ENCODE measurements at places on chromosomes 11 and 22.

GRCh38 chr11:92685049-92685448 lies 284.4 kb upstream of the MTNR1B start:
- no peak for DNase-seq

- DNase-seq = no peak
These were observed 7.5 kb upstream of the C11orf65 start for GRCh38 chr11:108474664-108475463.

DNA sequence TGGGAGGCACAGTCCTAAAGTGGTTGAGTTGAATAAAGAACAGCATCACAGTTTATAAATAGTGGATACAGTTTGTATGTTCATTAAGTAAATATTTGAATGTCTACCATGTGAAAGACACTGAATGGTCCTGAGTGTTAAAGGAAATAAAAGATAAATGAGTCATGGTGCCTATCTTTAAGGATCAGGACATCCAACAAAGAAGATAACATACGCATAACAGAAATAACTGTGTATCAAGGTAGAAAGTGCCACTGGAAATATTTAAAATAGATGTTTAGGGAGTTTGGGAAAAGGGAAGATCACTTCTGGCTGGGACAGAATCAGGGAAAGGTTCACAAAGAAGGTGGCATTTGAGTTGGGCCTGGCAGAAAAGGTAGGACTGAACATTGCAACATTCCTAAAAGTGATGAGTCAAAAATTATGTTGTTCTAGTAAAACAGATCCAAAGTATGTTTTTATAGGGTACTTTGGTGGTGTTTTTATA lies 41.5 kb downstream of the CSTPP1 start:
- DNase-seq = no peak

- no peak for DNase-seq
These were observed 64.1 kb upstream of the WNT11 start for GRCh38 chr11:76270389-76270788.

- no peak for DNase-seq
These were observed 978.7 kb downstream of the DLG2 start for GRCh38 chr11:84648471-84648870.

DNA sequence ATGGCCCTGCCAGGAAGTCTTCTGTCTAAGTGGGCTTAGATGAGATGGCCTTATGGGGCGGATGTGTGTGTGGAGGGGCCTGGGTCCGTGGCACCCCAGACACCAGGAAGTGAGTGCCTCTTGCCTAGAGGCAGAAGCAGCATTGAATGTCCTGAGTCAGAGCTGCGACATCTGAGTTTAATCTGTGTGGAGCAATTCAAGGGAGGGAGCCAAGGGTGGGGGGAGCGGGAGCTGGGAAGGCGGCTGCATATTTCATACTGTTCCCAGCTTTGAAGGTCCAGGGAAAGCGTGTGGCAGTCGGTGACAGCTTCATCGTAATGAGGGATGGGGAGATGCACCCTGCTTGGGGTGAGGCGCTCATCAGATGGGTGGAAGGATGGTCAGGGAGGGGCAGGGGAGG lies 73.5 kb upstream of the THY1 start:
- no peak for DNase-seq

DNA sequence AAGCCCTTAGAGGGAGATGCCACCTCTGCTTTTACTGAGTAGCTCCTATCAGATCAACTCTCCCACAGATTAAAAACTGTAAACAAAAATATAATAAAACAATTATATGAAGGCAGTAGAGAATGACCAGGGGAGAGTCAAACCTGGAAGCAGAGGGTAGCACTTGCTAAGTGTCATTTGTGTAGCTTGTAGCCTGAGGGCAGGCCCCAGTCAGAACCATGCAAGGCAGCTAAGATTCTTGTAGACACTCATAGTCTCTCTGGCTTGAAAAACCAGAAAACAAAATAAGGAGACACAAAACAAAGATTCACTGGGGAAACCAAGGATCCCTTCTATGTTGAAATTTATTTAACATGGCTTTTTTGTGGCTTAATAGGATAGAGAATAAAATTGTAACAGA lies 110.4 kb downstream of the WNT11 start:
- DNase-seq = no peak

DNA sequence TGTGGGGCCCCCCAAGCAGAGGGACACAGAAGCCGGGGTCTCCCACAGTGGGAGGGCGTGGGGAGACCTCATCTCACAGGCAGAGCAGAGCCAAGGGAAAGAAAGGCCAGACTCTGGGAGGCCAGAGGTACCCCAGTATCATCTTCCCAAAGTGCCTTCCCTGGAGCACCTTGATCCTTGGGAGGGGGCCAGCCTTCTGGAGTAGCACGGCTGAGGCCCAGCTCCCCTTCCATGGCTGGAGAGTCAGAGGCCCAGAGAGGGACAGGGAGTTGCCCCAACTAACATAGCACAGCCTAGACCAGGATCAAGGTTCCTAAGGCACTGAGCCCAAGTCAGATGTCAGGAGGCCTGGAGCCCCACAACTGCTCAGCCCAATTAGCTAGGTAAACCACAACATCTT lies 50.6 kb downstream of the ELFN2 start:
- no peak for DNase-seq

DNA sequence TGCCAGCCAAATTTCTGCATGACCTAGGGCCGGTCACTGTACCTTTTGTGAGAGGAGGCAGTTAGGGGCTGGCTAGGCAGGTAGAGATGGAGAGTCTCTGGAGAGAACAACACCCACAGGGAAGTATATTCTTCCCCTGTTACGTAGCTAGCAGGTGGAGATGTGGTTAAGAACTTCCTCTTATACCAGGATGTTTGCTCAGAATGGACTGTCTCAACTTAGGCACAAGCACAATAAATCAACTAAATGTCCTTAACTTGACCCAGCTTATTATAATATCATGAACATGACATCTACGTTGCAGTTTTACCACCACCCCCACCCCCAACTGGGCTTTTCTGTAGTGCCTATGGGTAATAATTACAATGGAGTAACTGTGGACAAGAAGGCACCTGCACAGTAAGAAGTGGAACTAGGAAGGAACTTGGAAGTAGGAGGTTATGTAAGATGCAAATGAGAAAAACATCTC lies 60.7 kb upstream of the MPEG1 start:
- peak; percentile 92 for DNase-seq

DNA sequence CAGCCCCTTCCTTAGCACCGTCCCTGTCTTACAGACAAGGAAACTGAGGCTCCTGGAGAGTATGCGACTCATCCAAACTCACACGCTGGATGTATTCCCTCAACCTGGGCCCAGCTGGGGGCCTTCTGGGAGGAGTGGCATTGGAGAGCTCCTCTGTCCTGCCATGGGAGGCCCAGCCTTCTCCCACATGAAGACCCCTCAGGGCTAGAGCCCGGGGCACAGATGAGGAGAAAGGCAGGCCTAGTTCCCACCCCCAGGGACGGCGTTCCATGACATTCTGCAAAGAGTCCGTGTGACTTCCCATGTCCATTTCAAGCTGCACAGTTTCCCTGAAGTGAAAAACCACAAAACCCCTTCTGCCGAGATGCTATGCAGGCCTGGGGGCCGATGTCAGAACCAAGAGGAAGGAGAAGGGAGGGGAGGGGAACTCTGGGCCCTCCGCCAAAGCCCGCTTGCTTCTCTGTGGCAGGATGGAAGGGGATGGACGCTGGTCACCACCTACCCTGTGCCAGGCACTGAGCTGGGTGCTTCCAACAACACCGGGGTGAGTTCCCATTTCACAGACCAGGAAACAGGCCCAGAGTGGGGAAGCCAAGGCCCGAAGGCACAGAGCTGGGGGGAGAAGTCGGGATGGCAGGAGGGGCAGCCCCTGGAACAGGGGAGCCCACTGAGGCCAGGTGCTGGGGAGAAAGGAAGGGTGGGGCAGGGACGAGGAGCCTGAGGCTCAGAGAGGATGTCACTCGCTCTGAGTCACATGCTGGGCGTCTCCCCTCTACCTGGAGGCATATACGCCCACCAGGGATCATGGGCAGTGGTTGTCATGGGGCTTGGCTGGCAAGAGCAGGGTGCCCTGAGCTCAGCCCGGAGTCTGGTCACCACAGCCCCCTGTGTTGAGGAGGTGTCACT lies 15.7 kb downstream of the RAC2 start:
- no peak for DNase-seq

DNA sequence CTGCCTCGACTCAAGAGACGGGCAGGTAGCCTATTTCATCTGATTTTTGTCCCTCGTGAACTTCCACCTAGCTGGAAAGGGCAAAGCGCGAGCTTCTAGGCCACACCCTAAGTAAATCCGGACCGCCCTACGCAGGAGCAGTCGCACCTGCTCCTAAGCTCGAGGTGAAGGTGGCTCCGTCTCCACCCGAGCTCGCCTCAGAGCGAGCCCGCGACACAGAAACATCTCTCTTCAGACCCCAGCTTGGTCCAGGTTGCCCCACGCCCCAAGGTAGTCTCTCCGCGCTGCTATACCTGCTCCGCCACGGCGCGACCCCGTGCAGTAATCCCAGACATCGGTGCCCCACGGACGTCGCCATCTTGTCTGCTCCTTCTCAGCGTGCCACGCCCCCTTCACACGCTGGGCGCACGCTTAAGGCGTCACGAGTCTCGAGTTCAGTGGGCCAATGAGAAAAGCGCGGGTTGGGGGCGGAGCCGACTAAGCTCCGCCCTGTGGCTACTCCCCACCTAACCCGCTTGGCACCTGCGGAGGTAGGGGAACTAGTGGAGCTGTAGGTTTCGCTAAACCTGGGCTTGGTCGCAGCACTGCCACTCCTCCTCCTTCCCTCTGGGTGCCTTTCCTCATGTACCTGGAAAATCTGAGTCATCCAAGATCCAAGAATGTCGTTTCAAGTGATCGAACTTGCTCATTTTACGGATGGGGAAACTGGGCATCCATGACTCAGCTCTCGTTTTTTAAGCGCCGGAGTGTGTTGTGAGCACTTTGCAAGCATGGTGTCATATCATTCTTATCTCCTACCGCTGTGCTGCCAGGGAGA lies at the start of gene PISD:
TSS of gene PISD (minus strand) at position 365 of the 817 bp plus-strand sequence. CDS start at position 358, 7 bp downstream.
- peak; percentile 99 for DNase-seq

GRCh38 chr11:109586789-109587188 lies 164.8 kb downstream of the C11orf87 start:
- no peak for DNase-seq

- no peak for DNase-seq
These were observed 23.2 kb upstream of the DGCR8 start for GRCh38 chr22:20056696-20057386.

GRCh38 chr11:9030601-9031000 lies 26.8 kb upstream of the NRIP3 start:
- no peak for DNase-seq

DNA sequence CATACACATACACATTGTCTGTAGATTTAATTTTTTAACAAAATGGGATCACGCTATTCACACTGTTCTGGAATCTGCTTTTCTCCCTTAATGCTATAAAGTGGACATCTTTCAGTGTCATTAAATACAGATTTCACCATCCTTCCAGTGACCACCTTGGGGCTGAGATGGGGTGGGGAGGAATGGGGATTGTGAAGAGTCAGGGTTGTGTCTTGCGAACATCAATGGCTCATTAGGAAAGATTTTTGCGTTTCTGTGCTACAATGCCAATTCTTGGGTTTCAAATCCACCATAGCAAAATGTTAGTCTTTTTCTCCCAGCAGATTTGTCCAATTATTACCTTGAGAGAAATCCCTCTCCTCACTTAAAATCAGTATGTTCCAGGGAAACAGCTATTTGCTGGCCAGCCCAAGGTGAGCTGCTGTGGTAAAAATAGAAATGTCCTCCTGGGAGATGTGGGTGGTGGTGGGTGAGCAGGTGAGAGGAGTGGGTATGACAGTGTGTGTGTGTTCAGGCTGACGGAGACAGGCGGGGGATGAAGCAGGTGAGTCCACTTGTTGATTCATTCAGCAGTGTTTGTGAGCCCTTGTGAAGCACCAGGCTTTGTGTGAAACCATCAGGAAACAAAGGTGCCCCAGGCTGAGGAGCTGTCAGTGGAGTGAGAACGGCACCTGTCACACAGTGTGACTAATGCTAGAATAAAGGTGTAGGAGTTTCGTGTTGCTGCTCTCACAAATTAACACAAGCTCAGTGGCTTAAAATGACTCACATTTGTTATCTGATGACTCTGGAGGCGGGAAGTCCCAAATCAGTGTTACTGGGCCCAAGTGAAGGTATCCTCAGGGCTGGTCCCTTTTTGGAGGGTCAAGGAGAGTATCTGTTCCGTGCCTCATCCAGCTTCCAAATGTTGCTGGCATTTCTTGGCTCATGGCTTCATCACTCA lies 1.7 kb upstream of the CBX6 start:
- no peak for DNase-seq

DNA sequence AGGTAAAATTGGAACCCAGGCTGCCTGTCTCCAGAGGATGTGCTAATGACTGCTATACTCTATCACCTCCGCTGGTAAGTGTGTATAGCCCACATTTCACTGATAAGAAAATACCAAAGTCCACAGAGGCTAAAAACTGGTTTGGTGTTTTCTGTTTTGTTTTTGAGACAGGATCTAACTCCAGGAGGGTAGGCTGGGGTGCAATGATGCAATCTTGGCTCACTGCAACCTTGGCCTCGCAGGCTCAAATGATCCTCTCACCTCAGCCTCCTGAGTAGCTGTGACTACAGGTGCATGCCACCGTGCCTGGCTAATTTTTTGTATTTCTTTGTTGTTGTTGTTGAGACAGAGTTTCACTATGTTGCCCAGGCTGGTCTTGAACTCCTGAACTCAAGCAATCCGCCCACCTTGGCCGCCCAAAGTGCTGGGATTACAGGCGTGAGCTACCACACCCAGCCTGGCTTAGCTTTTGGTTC lies 409.8 kb downstream of the LARGE1 start:
- DNase-seq = no peak

DNA sequence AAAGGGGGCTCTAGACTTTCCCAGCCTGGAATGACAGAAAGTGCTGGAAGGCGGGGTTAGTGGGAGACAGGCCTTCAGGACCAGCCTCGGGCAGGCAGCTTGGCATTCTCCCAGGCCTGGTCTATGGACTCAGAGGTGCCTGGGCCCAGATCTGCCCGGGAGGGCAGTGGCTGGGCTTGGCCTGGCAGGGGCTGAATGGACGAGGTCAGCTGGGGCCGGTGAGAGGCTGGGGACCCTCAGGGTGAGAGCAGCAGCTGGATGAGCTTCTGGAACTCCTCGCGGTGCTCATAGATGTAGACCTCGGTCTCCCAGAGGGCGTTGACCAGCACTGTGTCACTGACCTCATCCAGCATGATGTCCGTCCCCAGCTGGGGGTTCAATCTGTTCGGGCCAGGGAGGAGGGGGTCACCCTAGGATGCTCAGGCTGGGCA lies 1.5 kb upstream of the BAIAP2L2 start:
- DNase-seq = no peak

GRCh38 chr22:44823396-44823795 lies 71.0 kb downstream of the ARHGAP8 start:
- no peak for DNase-seq

DNA sequence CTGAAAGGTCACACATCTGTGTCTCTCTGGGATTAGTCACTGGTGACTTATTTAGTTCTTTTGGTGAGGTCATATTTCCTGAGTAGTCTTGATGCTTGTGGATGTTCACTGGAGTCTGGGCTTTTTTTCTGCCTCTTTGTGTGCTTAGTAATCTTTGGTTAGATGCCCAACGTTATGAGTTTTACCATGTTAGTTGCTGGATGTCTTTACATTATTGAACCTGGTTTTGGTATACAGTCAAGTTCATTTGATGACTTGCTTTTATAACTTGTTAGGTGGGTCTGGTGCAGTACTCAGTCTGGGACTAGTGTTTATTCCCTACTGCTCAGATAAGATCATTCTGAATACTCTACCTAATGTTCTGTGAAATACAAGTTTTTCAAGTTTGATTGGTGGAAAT lies 26.2 kb upstream of the SLC37A2 start:
- peak; percentile 23 for DNase-seq

- DNase-seq = no peak
These were observed 34.5 kb upstream of the TEF start for GRCh38 chr22:41347066-41347859.
